Activated naive CD4-positive, alpha-beta T cell treated with anti-CD3 and anti-CD28 coated beads, Interleukin-2, amount 10 ng/mL, durations not matched to agents 7 days and 5 days (primary cell): ENCODE measurements at places on chromosomes 4 and X.

- DNase-seq: no peak
Measured at GRCh38 chr4:56727150-56727549, 46.1 kb upstream of the HOPX start.

DNA sequence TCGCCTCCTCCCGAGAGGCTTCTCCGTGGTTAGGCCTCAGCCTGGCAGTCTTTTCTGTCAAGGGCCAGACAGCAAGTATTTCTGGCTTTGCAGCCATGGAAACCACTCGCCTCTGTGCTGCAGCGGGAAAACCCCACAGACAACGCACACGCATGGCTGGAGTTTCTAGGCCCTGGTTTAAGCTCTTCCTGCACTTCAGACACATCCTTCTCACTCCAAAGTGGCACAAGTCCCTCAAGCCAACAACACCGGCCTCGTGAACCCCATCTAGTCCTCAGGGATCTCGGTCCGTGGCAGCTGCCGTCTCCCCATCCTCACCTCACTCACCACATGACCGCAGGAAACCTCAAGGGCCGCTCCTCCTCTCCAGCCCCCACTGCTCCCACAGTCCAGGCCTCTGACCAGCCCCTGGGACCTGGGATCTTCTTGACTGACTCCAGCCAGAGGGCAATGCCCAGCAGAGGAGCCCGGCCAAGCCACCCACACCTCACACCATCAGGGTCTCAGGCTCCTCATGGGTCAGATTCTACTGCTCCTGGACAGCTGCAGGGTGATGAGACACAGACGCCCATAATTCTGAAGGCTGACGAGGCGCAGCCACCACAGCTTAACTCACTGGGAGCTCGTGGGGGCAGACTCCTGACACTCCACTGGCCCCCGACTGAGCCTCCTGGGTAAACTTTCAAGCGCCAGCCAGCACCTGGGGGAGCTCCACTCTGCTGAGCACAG is 21.7 kb downstream of the LETM1 start:
- DNase-seq: no peak

DNA sequence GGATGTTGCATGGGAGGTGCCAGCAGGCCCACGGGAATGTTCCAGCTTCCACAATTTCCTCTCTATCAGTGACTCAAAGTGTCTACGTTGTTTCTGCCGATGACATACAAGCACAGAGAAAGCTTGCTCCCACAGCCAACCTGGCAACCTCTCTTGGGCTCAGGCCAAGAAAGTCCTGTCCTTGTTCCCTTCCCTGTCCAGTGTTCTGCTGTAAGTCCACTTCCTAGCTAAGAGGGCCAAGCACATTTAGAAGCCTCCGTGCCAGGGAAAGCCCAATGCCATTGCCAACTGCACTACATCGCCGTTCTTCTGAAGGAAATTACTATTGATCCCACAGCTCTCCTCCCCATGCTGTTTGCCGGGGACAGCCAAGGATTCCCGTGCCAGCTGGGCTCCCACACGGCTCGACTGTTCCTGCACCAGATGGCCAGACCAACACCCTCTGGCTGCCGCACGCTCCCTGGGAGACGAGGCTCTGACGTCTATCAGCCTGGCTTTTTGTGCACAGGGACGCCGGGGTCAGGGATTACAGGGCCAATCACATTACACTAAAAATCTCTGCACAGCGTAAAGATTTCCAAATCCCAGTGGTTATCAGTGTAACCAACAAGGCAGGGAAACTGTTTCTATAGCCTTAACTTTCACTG is 284.0 kb downstream of the BCOR start:
- DNase-seq: no peak

GRCh38 chrX:76148041-76148665 is 24.7 kb upstream of the PBDC1 start:
- DNase-seq: peak; percentile 22

DNA sequence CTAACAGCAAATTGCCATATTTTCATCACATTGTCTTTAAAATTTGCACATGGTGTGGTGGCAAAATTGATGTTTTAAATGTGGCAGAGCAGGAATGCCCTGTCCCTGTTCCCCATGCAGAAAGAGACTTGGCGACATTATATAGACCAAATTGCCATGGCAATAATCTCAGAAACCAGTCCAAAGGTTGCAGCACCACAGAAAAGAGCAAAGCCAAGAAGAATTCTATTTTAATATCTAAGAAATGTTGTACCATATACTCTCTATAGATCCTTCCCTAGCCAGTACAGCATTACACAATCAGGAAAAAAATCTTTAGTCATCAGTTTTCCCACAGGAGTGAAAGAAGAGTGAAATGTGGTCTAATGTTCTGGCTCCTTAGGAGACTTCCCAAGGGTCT is 80.0 kb downstream of the UGT2B28 start:
- DNase-seq: no peak

- no peak for DNase-seq
Measured at GRCh38 chr4:12852338-12853307, 631.5 kb downstream of the RAB28 start.

GRCh38 chr4:24105327-24106038 is 215.6 kb upstream of the PPARGC1A start:
- DNase-seq: no peak

DNA sequence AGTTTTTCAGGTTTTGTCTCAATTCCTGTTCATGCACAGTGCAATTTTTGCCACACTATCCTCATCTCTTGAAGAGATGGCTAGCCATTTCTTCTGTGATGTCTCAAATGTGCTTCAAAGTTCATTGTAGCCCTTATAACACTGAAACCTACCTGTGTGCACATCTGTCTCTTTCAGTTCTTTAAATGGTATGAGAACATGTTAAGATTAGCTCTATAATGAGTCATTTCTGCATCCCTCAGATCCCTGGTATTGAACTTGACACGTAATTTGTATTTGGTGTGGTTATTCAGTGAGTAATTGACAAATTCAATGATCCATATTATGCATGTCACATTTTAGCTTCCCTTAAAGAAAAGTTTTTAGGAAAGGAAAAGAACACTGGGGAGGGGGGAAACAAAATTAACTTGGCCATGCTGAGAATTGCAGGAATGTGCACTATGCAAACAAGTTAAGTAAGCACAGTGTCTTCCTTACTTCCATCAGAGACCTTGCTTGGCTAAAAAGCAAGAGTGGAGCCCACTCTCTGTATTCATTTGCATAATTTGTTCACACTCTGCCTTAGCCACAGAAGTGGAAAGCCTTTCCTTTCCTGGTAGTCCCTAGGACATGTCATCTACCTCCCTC is 659.8 kb upstream of the MAGEB2 start:
- no peak for DNase-seq

GRCh38 chr4:109434007-109434971 is 674 bp downstream of the SEC24B start:
- DNase-seq: no peak

GRCh38 chr4:137425281-137425680 is 107.0 kb downstream of the PCDH18 start:
- no peak for DNase-seq
